SK-N-SH treated with all-trans-retinoic acid at 6 μM for 48 hours (cell line): ENCODE measurements at places on chromosomes 2 and 18.

DNA sequence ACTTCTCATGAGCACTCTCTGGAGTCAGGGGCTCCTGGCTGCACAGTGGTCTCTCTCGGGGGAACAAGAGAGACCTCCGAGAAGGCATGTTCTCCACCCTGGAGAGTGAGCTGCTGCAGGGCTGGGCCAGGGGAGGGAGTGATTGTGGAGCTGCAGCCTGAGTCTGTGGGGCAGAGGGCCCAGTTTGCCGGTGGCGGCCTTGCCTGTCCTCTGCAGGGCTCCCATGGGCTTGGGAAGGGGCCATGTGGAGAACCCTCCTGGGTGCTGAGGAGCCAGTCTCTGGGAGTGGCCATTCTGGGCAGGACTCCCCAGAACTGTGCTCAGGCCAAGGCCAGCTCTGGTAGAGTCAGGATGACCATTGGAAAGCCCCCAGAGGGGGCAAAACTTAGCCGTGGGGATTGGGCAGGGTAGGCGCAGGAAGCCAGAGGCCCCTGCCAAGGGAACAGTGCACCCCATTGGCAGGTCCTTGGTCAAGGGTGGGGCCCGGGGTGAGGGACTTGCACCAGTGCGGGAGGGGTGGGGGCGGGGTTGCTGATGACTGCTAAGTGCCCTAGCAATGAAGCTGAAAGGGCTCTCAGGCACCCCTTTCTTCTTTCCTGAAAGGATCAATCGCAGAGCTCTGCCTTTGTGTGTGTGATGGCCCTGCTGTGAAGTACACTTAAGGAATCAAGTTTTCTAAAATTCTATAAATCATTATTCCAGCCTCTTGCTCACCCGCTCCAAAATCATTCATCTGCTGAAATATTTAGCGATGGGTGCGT, 69.7 kb upstream of the BOD1L2 start:
- ATAC-seq: no peak

- no peak for ATAC-seq
Observed at GRCh38 chr2:38190542-38191218, 114.7 kb upstream of the CYP1B1 start.

- no peak for ATAC-seq
Observed at GRCh38 chr2:96252526-96252925, 13.3 kb downstream of the TMEM127 start.

- ATAC-seq: no peak
Observed at GRCh38 chr18:46013484-46014189, 46.5 kb upstream of the EPG5 start.

DNA sequence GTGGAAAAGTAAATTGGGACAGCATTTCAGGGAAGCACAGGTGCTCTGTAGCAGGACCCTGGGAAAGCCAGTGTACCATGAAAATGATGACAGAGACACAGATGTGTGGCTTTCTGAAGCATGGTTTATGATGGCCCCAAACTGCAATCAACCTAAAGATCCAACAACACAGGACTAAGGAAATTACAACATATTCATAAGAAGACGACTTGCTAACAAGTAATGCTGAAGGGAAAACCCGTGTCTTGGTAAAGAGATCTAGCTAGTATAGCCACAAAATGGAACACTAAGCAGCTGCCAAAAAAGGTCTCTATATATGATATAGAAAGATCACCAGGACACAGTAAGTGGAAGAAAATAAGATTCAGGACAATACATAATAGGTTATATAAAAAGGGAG, 53.2 kb downstream of the UXS1 start:
- no peak for ATAC-seq

DNA sequence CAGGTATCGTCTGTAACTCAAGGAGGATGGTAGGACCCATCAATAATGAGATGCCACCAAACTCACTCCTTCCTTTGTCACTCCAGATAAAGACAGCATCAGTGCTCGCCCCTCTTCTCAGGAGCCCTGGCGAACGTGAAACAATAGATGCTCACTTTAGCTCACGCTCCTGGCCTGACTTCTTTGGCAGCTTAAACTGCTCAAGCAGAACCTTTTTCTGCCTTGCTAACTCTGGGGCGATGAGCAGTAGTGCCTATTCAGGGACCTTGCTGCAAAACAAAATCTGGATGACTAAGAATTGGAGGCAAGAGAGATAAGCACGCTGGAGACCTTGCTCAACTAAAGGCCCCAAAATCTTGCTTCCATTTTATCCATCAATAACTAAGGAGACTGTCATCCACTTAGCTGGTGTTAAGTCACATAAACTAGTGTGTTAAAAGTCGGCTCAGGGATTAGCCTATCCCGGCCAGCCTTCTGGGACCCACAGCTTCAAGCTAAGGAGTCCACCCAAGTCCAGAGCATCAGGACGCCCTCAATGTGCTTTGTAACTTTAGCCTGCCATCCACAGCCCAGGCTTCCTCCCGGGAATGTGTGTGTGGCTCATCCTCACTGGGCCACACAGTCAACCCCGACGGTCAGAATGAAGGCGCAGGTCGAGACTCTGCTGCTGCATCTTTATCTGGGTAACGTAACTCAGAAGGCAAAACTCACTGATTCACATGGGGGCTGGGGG, 38.9 kb downstream of the ZNF516 start:
- no peak for ATAC-seq
